COR-L47 (cell line): ENCODE measurements at places on chromosomes 5 and 9.

DNA sequence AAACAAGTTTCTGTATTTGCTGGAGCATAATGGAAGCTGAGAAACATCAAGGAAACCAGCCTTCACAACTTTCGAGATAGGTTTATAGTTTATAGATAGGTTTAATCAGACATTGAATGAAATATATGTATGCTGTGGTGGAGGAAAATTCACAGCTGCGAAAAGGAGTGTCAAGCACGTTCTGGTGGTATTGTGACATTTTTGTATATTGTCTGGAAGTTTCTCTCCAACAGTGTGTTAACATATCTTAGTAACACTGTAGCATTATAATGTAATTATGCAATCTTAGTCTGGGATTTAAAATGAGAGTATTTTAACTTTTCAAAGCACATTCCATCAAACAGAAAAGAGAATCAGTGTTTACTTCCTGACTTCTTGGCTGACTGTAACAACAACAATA is 50.0 kb downstream of the FCHO2 start:
- DNase-seq: no peak

GRCh38 chr9:64057553-64057952 is 1227.5 kb downstream of the FOXD4L5 start:
- DNase-seq: no peak

DNA sequence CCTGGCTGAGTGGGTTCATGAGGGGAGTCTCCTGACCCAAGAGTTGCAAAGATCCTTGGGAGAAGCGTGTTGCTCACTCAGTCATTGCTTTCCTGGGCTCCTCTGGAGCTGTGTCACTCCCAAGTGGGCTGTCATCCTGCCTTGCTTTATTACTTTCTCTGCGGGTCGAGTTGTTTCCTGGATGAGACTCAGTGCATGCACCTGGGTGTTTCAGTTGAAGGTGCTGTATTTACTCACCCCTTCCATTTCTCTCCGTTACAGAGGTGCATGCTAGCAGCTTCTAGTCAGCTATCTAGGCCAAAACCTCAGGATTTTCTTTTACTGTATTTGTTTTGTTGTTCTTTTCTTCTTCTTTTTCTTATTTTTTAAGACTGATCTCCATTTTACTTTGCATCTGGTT is 785.5 kb upstream of the EDIL3 start:
- no peak for DNase-seq

- DNase-seq: no peak
Measured at GRCh38 chr5:171984748-171985419, 21.6 kb downstream of the FBXW11 start.

DNA sequence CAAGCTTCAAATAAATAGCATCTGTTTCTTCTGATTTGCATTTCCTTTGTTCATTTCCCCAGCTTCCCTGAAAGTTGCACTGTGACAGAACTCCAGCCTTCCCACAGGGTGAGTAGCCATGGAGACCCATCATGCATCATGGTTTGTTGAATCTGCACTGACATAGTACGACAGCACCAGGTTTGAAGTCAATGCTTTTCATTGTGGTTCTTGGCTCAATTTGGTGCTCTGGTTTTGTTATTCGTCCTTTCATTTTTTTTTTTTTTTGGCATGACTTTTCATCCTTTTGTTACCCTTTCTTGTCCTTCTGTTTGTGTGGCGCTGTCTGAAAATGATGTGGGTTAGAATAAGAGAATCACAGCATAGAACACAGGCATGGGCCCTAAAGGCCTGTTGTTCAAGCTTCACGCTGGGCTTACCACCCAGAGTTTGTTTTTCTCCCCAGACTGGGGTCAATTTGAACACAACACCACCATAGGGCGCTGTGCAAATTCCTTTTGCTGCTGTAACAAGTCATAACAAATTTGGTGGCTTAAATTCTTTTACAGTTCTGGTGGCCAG is 206.2 kb upstream of the CDH10 start:
- no peak for DNase-seq

- no peak for DNase-seq
Measured at GRCh38 chr9:113562653-113563381, 99.3 kb downstream of the RGS3 start.

DNA sequence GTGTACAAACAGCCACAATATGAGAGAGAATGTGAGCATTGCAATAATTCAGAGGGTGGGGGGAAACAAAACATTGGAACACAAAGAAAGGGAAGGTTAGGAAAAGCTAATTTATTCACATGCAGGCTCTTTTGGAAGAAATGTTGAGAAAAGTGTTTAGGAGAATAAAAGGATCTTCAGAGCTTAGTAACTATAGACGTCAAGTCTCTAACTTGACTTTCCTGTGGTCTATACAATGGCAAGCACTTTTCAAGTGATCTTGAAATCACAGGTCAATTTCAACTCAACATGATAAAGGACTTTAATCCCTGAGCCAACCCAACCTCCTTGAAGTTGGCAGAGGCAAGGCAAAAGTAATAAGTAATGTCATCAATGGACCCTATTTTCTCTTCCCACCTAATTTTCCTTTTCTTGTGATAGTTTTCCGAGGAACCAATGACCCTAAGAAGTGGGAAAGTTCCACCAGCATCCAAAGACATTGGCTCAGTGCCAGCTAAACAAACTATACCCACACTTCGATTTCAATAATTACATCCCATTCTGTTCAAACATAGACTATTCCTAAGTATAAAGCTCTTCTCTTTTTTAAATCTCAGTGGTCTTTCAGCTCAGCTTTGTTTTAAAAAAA is 23.7 kb downstream of the RFK start:
- no peak for DNase-seq

DNA sequence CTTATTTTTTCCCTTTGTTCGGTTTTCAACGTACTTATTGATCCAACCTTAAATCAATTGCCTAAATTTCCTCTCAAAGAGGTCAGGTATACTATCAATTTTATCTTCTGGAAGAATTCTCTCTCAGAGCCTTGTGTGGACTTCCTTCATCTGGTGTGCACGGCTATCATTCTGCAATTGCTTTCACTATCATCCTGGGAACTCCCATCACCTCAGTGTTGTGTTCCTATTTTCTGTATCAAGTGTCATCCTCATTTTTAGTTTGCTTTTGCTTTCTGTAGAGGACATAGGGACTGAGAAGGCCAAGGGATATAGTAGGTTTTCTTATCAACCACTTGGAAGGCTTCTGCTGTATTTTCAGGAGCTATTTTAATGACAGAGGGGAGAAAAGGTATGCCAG is 11.3 kb downstream of the STOM start:
- DNase-seq: no peak

- DNase-seq: no peak
Measured at GRCh38 chr5:40486437-40487275, 193.1 kb upstream of the PTGER4 start.

GRCh38 chr9:100848726-100849125 is 179.8 kb upstream of the PLPPR1 start:
- DNase-seq: no peak

- no peak for DNase-seq
Measured at GRCh38 chr5:5494489-5495402, 72.3 kb downstream of the ICE1 start.

GRCh38 chr5:138188626-138189025 is 9.7 kb downstream of the KIF20A start:
- DNase-seq: no peak

GRCh38 chr5:62969409-62970120 is 390.9 kb downstream of the LRRC70 start:
- no peak for DNase-seq
